Epithelial cell of esophagus (primary cell): ENCODE measurements at places on chromosomes 1 and 21.

DNA sequence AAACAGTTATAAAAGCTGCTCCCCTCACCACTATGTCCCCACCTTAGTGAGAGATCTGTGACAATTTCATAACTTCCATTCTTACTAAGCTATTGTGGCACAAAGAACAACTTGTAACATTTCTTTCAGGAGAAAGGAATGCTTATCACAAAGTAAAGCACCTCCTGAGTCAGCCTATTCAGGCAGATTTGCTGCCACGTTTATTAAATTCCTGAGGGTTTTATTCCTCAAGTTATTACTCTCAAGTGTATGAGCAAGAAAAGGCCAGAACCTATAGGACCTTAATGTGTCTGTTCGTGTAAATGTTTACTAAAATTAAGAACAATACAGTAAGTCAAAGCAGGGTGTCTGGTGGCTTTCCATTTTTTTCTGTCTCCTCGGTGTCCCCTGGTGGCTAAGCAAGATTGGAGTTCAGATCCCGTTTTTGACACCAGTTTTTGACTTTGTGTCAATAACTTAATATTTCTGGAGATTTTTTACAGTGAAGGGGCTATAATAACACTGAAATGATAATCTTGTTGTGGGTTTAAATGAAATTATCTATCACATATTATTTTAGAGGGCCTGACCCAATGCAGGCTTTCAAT, 1539.6 kb downstream of the BRINP3 start:
- no peak for DNase-seq

DNA sequence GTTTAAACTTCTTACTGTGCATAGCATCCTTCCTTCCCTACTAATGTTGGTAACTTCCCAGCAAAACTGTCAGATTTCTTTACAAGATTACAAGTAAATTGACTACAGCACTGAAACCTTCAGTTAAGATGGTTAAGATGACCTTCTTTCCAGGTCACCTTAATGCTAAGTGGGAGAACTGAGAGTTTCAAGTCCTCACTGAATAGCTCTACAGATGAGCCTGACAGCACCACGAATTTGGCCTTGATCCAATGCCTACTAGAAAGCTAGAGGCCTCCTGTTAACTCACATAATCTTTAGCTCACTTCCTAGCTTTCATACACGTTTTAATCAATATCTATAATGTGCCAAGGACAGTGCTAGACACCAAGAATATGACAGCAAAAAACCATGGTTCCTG, 276.0 kb upstream of the PLD5 start:
- no peak for DNase-seq

GRCh38 chr1:83931658-83932253, 67.2 kb downstream of the TTLL7 start:
- peak; percentile 54 for DNase-seq

DNA sequence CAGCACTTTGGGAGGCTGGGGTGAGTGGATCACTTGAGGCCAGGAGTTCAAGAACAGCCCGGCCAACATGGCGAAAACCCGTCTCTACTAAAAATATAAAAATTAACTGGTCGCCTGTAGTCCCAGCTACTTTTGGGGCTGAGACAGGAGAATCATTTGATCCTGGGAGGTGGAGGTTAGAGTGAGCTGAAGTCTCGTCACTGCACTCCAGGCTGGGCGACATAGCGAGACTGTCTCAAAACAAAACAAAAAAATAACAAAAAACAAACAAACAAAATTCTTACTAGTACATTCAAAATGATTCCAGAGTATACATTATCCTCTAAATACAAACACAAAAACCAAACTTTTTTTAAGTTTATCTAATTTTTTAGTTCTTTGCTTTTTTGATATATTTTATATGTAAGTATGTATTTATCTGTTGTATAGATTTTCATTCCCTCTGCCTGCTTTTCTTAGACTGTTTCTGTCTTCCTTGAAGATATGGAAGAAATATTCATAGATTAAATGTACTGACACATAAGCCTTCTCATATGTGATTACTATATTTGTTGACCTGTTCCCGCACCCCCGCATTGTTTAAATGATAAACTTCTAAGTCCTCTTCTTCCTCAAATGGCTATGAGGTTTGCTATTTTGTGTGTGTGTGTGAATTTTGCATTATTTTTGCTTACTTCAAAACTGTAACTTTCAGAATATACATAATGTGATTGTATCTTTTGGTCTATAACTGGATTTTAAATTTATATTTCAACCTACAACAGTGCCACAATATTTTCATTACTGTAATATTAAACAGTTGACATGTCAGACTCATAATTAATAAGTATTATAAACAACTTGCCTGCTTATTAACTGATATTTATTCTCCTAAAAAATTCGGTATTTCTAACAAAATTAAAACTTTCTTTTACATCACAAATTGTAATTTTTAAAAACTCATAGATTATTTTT, 1674.1 kb upstream of the B3GALT2 start:
- no peak for DNase-seq

- DNase-seq, result no peak
These were observed 662.5 kb upstream of the USP24 start for GRCh38 chr1:55877437-55878232.

DNA sequence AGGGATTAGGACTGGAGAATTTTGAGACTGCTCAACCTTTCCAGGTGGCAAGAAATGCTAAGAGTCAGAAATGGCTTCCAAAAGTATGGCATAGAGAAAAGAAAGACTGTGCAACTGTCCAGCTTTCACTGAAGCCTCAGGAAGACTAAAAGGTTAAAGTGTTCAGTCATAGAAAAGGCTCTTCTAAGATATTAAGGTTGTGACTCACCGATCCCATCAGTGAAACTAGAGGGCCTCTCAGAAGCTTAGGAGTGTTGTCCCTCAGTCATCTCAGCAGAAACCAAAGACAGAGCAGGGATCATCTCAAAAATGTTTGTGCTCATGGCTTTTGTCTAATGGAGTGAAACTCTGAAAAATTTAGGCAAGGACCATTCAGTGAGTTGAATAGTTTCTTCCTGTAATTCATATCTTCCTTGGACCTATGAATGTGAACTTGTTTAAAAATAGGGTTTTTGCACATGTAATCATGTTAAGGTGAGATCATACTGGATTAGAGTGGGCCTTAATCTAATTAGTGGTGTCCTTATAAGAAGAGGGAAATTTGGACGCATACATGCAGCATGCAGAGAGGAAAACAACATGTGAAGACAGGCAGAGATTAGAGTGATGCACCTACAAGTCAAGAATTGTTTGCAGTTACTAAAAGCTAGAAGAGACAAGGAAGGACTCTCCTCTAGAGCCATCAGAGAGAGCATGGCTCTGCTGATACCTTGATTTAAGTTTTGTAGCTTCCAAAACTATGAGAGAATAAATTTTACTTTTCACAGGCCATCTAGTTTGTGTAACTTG, 71.3 kb downstream of the RPE65 start:
- peak; percentile 69 for DNase-seq

- DNase-seq, result peak; percentile 36
These were observed 43.2 kb downstream of the ELK4 start for GRCh38 chr1:205588636-205589035.

DNA sequence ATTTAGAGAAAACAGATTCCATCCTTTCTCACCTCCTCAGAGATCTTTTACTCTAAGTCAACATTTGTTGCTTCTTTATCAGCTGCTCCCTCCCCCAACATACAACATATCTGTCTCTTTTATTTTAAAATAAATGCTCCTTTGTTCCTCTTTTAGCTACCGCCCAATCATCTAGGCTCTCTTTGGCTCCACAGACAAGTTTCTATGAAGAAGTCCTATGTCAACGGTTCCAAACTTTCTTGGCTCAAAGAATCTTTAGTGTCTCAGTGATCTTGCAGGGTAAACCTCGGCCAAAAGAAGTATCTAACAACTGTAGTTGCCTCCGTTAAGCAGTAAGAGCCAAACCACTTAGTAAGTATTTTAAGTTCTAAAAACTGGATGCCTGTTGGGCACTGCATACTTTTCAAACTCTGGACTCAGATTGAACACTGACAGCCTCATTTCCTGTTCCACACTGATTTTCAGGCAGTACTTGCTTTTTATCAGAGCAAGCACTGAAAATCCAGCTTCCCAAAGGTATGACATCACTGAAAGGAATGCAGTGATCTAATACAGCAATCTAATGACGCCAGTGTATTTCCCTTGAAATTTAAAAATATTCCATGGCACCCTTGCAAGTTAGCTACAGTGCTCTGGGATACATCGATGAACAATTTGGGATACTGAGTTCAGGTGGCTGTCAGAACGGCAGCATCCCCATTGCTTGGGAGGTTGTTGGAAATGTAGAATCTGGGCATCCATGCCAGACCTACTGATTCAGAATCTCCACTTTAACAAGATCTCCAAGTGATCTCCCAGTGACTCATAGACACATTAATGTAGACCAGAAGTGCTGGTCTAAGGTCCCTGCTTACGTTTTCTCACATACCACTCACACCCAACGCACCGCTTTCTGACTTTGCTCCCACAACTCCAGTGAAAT, 26.8 kb downstream of the EGLN1 start:
- peak; percentile 89 for DNase-seq

- DNase-seq, result peak; percentile 87
These were observed 5.8 kb downstream of the TIAM1 start for GRCh38 chr21:31337996-31338907.

- no peak for DNase-seq
These were observed 9.1 kb upstream of the CDK18 start for GRCh38 chr1:205495237-205495823.

DNA sequence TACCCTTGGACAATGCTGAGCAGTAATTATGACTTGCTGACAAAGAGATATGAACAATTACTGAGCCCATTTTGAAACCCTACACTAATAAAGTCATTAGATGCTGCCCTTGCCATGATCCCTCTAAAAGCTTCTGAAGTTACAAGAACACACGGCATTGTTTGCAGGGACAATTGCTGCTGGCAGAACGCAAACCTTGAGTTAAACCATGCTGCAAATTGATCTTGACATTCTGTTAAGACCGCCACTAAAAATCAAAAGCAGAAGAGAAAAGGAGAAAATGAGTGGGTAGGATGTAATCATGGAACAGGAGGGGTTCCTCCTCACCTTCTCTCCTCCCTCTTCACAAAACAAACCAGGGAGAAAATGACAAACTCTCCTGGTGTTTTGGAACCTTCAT, 136.2 kb upstream of the DMRTA2 start:
- no peak for DNase-seq

DNA sequence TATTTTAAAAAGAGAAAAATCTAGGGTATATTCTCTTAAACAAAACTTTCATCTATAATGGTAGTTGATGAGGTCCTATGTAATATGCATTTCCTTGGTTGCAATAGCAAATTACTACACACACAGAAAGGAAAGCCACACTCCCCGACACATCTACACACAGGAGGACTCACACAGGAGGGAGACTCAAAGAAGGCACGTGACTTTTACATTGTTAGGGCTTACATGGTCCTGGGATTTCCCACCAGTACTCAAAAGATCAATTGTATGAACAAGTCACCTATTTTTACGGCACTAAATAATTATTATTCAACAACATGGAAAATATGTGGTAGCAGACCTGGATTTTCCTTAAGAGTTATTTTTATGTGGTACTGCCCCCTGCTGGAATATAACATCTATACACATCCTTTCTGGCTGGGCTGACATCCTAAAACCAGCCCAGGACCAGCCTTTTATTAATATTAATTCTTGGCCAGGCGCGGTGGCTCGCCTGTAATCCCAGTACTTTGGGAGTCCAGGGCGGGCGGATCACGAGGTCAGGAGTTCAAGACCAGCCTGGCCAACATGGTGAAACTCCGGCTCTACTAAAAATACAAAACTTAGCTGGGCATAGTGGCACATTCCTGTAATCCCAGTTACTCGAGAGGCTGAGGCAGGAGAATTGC, 33.9 kb upstream of the LGALS8 start:
- DNase-seq, result peak; percentile 72

DNA sequence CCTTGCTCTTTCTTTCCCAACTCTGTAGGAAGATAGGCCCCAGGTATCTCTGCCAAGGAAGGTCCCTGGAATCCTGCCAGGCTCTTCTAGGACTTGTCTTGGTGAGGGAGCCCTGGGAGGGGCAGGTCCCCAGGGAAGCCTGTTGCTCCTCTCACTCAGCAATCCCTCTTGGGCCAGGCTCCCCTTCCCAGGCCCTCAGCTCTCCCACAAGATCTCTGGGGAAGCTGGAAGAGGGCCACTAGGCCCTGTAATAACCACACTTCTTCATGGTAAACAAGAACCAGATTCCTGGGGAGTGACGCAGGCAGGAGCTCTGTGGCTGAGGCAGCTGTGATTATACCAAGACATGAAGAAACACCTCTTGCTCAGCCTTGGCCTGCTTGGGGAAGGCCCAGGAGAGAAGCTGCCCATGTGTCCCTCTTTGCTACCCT, 9.9 kb upstream of the MAPKAPK2 start:
- peak; percentile 98 for DNase-seq

GRCh38 chr1:174815036-174815435, 184.7 kb upstream of the CACYBP start:
- peak; percentile 95 for DNase-seq

- DNase-seq, result no peak
These were observed 50.6 kb upstream of the ANGPTL1 start for GRCh38 chr1:178921499-178921898.

GRCh38 chr1:24995661-24996060, 65.6 kb upstream of the RUNX3 start:
- DNase-seq, result no peak

- DNase-seq, result no peak
These were observed 2.4 kb downstream of the TSPEAR start for GRCh38 chr21:44708866-44709425.

DNA sequence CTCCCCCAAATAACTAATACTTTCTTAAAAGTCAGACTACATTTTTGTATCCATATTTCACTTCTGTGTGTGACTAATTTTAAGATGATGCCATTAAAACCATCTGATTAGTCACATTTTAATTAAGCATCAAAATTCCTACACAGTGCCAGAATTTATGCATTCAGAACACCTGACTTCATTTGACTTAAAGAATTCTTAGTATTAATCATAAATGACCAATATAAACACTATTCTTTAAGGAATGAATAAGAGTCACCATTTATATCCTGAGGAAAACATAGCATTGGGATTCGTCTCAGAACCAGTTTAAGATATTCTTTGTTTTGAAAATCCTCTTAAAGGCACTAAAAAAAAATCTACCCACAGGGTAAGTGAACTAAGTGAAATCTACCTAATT, 37.0 kb downstream of the TM2D1 start:
- DNase-seq, result peak; percentile 78

DNA sequence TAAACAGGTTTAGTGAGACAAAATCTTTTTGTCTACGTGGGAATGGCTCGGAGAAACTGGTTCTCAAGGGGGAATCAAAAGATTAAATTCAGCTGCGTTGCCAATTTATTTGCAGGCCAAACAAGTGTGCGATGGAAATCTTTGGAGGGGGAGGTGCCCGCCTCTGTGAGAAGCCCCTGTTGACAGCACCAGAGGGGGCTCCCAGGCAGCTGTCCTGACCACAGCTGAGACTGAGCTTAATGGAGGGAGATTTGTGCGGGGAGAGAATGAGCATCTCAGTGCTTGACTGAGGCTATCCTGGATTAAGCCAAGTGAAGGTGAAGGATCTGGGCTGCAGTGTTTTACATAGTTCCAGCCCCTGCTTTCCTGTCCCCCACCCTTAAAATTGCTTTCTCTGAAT, 169.7 kb downstream of the ATG4C start:
- DNase-seq, result no peak
